ENCODE measurements at places on chromosomes 12 and 14. TPM values are rescaled to one million over a fixed set of nuclear protein-coding genes. Genes with fewer than 3 reads are reported as not detected.
A peak's percentile ranks its signal among the peaks of the same experiment; 100 is the strongest.

- no peak for DNase-seq
These were observed 1.5 kb upstream of the NXPH4 start for GRCh38 chr12:57215065-57215464.

NANOG gene
- not detected for total RNA-seq

COQ10A gene
- total RNA-seq = 12.5 TPM

GRCh38 chr14:68780358-68781160 lies 12.3 kb downstream of the ZFP36L1 start:
- DNase-seq = peak; percentile 72

DNA sequence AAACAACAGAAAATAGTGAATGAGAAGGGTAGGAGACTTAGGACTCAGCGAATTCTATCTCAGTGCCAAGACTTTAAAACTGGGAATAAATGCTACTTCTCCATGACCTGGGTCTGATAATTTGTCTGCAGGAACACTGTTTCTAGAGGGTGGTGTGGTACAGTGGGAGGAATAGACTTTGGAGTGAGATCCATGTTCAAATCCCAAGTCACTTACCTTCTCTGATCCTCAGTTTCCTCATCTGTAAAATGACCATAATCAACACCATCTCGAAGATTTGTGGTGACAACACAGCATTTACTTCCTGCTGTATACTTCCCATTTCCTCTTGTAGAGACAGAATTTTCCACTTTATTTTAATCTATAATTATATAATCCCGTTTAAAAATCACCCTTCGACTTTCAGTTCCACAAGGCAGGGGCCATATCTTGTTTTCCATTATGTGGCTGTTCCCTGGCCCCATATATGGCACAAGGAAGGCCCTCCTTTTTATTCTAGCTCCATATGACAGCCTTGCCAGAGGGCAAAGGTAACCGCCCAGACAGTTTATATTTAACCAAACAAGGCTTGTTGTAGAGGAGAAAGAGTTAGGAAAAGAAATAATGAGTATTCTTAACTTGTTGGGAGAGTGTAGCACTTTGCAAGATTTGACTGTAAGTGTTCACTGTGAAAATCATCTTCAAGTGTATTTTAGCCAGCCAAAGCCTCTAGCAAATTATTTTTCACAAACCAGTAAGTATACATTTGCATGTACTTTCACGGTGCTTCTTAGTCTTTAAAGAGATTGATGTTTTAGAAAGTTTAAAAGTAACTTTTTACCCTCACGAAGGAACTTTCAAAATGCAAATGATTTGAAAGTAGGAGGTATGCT lies 243.1 kb downstream of the AKAP6 start:
- no peak for DNase-seq

SPTB gene
- total RNA-seq = under 0.01 TPM

DNA sequence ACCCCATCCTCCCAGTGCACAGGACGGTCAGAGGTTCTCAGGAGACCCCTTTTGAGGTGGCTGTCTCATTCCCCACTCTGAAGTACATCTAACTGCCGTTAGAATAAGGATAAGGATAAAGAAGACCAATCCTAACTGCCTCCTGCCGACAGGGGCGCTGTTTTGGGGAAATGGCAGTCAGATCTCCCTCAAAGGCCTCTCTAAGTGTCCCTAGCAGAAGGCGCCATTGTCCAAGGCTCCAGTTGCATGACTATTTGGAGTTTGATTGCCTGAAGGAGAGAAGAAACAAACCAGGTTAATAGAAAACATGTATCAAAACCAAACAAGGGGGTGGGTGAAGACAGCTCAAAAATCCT lies 29.1 kb upstream of the KLRB1 start:
- no peak for DNase-seq

DNA sequence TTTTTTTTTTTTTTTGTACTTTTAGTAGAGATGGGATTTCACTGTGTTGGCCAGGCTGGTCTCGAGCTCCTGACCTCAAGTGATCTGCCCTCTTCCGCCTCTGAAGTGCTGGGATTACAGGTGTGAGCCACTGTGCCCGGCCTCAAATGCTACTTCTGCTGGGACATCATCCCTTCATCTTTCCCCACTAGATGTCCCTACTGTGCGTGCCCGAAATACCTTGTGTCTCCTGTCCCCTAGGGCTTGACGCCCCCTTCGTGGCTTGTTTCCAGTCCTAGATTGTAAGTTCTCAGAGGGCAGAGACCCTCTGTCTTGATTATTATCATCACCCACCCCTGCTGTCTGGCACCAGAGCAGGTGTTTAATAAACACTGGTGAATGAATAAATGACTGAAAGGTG lies 14.9 kb downstream of the CCDC63 start:
- DNase-seq = no peak

RD3L gene
- not detected for total RNA-seq

Measured in fibroblast of villous mesenchyme (primary cell).